ENCODE measurements at places on chromosomes 12 and 14.
A peak's percentile ranks its signal among the peaks of the same experiment; 100 is the strongest.

- DNase-seq = no peak
Measured at GRCh38 chr12:125071456-125071855, 6.2 kb downstream of the AACS start.

- DNase-seq = no peak
Measured at GRCh38 chr12:132236930-132237771, 92.2 kb downstream of the GALNT9 start.

DNA sequence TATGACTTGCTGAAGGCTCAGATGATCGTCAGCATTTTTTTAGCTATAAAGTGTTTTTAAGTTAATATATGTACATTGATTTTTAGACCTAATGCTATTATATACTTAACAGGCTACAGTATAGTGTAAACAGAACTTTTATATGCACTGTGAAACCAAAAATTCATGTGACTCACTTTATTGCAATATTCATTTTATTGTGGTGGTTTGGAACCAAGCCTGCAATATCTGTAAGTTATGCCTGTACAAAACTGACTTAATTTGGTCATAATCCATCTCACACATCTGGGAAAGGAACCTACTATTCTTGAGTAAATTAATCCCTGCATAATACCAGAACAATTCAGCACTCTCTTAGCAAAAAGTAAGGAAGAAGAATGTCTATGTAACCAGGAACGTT, 390.7 kb downstream of the SYT1 start:
- no peak for DNase-seq

GRCh38 chr14:103535081-103535890, 6.3 kb downstream of the TRMT61A start:
- DNase-seq = no peak

DNA sequence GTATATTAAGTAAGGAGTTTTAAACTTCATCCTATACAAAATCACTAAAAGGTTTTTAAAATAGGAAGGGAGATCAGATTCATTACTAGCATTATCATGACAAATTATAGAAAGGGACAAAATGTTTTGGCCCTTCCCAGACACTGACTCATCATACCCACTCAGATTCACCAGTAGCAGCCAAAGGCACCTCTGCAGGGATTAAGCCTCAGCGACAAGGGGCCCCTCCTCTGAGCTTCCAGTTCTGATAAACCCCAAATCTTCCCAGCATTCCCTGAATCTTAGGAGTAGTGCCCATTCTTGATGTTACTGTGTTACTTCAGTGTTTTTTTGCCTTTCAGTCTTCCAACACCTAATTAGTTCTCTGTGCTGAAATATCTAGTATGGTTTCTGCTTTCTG, 14.5 kb downstream of the KRAS start:
- no peak for DNase-seq

- no peak for DNase-seq
Measured at GRCh38 chr14:96151242-96151641, 53.4 kb upstream of the BDKRB2 start.

- DNase-seq = no peak
Measured at GRCh38 chr12:131065279-131065678, 111.6 kb downstream of the ADGRD1 start.

- no peak for DNase-seq
Measured at GRCh38 chr14:92631098-92631497, 117.3 kb downstream of the LGMN start.

- DNase-seq = no peak
Measured at GRCh38 chr12:70798016-70798783, 122.3 kb downstream of the PTPRR start.

- DNase-seq = no peak
Measured at GRCh38 chr14:71491931-71492330, 440.3 kb upstream of the RGS6 start.

DNA sequence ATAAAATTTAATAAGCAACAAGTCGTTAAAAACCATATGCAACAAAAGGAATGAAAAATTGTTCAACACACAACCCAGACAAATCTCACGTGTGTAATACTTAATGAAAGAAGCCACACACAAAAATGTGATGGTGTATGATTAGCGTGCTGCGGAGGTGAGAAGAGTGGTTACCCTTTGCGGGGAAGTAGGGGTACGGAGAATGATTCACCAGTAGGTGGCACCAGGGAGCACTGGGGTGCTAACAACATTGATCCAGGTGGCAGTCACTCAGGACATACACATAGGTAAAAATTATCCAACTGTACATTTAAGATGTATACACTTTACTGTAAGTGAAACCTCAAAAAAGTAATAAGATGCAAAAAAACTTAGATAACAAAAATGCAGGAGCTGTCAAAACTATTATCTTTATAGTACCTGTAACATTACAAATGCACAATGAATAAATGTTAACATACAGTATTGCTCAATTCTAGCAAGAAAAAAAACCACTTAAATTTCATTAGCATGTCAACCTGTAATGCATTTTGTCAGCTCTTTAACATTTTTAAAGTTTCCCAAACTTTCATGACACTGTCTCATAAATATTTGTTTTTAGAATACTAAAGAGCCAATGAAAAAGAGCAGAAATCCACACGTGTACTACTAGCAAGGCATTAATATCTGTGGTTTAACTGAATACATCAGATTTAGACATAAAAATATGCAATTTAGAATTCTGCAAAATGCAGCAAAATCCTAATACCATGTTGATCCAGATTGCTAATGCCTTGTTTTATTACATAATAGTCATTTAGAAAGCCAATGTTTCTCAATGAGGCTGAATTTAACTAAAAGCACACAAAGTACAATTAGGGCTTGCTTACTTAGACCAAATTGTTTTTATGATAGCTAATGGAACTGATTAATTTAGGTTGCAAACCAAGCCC, 46.7 kb downstream of the TMCC3 start:
- peak; percentile 48 for DNase-seq

DNA sequence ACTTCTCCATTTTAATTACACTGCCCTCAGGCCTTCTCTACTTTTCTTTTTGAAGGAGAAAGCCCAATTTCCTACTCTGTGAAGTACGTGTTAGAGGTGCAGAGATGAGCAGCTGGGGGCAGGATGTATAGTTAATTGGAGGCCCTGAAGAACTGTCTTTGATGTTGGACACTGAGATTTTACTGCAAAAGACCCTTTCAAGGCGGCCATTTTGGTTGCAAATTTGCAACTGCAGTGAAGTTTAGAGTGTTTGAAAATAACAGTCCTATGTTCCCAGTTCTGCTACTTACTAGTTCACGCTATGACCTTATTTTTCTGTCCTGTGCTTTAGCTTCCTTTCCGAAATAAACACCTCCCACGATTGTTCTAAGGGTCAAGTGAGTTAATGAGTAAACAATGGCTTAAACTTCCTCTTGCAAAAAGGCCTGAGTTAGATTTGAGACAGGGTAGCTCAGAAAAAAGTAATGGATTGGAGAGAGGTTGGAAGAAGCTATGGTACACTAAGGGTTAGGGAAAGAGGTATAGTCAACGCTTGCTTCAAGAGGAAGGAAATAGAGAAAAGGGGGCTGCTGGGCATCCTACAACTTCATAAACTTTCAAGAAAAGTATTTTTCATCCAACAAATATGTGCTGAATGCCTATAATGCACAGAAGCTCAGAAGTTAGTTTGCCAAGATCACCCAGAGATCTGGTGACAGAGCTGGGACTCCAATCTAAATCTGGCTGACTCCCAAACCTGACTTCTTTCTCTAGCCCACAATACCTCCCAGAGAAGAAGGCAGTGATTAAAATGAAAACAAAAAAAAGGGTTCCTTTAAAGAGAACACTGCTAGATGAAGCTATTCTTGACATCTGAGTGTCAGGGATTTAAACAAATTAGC, 26.4 kb upstream of the DICER1 start:
- no peak for DNase-seq

DNA sequence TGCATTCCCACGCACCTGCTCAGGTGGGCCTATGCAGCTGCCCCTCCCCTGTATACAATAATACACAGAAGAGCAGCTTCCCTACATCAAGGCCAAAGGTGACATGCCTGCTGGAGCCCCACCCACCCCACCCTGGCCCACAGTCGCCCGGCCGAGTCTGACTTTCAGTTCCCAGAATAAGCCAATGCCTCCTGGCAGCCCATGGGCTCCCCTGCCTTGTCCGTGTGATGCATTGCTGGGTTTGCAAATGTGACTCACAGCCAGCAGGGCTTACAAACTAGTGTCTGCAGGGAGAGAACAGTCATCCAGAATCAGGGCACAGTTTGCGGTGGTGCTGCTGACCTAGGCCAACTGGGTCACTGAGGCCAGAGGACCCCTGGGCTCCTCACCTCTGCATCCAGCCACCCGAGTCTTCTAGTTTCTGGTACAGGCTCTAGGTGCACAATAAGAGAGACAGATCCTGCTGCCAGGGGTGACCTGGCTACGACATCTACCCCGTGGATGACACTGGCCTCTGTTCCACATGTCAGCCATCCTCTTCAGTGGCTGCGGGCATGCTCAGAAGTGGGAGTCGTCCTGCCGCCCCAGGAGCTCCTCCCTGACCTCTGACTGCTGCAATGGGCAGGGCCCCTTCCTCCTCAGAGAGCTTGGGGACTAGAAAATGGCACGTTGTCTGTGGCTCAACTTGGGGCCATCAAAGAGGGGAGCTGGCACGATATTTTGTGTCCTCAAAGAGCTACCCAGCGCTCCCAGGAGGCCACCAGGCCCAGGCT, 84.5 kb downstream of the CHGA start:
- DNase-seq = no peak

DNA sequence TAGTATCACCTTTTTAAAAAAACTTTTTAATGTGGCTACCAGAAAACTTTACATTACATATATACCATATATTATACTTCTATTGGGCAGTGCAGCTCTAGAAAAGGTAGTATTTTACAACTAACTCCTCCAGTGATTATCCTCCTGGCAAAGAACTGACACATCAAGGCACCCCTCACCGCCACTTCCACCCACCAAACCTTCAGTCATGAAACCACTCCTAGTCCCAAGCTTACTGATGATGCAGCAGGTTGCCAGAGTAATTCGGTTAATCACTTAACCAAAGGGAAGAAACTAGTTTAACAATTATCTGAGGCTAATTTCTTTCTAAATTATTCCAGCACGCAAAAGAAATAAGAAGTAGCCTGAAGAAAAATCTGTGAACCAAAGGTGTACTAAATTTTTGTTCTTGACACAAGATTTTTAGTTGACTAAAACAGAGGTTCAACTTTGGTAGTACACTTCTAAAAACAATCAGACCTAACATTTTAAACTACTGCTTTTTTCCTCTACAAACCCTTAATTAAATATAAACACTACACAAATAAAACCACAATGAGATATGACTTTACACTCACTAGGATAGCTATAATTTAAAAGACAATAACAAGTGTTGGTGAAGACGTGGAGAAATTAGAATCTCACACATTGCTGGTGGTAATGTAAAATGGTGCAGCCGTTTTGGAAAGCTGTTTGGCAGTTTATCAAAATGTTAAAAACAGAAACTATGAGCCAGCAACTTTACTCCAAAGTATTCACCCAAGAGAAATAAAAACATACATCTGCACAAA, 16.7 kb downstream of the SPPL3 start:
- no peak for DNase-seq

DNA sequence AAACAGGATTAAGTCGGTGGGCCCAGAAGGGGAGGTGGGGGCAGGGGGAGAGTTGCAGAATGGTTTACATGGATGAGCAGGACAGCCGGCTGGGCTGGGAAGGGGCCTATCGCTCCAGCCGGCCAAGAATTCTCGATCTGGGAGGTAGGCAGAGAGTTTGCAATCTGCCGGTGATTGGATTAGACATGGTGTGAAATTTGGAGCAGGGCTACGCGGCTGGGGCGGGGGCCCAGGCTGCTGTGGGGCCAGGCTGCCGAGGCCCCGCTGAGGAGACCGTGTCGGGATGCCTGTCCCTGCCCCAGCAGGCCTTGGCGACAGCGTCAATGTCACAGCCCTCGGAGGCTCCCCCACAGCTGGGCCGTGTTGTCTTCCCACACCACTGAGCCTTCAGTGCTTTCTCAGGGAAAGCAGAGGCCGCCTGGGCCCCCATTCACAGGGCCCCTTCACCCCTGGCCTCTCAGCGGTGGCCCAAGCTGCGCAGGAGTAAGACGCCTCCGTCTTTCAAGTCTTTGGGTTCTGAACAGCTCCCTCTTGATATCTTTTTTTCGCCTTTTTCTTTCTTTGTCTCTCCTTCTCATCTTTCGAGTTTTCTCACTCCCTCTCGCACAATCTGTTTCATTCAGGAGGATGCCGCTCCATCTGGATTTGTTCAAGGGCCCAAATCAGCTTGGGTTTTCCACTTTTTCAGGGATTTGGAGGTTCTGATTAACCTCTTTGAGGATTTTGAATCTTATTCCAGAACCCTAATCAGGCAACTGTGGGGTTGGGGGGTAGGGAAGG, 117.5 kb upstream of the PARP11 start:
- no peak for DNase-seq

DNA sequence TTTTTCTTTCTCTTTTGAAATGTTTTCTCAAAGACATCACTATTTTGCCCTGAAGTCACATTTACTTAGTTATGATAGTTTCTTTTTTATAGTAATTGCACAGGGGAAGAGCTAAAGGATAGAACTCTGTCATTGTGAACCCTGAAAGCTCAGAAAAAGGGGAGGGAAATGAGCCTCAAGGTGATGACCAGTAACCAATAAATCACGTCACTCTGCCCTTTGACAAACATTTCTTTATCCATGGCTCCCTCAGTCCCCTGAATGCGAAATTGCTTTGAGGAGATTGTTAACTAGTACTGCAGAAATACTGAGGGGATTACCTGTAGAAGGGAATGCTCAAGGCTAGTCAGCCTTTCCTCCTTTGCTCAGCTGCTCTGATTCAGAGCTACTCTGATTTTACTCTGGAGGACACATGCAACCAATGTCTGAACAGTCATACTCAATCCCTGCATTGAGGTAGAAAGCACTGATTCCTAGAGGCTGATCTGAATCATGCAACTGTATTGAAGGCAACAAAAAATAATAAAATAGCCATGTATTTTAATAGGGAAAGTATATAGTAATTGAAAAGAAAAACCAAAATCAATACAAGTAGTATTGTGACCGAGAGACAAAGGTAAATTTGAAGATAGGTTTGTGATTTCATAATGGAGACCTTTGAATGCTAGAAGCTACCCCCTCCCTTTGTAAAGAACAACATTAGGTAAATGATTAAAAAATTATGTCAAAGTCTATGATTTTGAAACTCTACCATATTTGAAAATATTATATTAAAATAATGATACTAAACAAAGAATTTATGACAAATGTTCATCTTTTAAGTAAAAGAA, 24.7 kb downstream of the SLCO1B1 start:
- DNase-seq = no peak

DNA sequence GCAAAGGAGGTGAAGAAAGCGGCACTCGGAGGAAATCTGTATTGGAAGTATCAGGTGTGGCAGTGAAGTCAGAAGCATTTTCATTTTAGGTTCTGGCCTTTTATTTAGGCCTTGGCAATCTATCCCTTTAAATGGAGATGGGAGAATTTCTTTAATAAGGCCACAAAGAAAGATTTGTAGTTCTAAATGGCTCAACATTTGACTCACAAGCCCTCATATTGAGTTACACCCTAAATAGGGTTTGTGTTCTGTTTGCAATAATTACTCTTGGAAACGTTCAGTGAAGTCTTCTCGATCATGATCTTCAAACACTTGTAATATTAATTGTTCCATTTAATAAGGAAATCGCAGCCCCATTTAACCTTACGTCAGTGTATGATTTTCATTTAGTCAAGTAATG, 25.3 kb upstream of the TMEM260 start:
- no peak for DNase-seq
